ENCODE measurements at places on chromosomes 7 and 10.

DNA sequence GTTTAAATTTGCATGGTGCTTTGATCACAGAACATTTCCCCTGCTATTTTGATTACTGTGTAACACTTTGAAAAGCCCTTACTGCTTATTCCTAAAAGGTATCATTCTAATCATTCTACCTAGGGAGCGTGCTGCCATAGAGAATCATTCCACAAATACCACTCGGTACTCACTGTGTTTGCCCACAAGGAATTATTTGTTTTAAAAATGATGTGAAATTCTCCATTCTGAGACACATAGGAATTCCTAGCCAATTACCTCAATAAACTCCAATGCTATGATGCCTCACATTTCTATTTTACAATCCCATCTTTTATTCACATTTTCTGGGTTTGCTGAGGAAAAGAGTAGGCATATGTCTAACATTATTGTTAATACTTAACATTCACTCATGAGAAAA lies 16.2 kb upstream of the TES start:
- DNase-seq: no peak

GRCh38 chr7:77352665-77353406 lies 63.3 kb downstream of the GSAP start:
- DNase-seq: no peak

DNA sequence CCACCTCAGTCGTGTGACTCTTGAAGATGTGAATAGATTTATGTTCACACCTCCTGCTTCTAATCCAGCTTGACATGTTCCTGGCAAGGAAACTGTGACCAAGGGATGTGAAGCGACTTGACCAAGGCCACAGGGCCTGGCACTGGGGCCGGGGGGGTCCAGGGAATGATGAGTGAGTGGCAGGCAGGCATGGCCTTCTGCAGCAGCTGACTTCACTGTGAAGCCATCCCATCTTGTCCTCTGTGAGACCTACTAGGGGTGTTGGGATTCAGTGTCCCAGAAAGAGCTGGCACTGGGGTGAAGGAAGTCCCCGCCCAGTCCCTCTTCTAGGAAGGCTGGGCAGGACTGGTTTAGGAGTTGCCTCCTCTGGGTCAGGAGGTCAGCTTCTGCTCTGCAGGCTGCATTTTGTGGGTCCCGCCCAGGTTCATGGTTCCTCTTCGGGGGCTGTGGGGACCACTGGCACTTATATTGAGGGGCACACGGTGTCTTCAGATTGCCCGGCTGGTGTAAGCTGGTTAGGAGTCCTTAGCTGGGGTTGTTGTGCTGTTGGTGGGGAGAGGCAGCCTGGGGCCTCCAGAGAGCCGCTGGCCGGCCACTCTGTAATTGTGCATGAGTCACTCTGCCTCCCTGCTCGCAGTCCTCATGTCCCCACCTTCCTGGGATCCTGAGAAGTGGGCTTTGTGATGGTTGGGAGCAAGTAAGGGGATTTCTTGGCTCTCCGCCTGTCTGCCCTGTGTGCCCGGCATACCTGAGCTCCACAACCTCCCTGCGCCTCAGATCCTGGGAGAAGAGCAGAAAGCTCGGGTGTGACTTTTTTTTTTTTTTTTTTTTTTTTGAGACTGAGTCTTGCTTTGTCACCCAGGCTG lies 11.0 kb downstream of the ZMIZ1 start:
- no peak for DNase-seq

- no peak for DNase-seq
Observed at GRCh38 chr7:18995270-18995671, 122.2 kb downstream of the TWIST1 start.

DNA sequence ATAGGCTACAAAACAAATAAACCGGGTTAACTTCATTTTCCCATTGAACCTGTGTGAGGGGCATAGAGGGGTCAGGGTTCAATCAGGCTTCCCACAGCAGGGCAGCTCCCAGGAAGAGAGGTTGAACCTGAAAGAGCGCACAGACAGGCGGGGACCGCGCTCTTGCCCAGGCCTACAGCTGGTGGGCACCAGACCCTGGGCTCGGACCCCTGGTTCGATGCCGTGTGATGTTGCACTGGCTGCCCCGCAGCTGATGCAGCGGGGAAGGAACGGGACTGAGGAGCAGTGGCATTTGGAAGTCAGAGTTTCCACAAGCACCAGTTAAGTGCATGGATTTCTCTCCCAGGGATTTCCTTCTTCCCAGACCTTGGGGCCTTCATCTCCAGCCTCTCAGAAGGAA lies 72.6 kb upstream of the INSIG1 start:
- DNase-seq: no peak

- DNase-seq: no peak
Observed at GRCh38 chr10:132645247-132645530, 107.6 kb downstream of the INPP5A start.

GRCh38 chr7:20197125-20197748 lies 19.9 kb downstream of the MACC1 start:
- DNase-seq: no peak

GRCh38 chr10:38979535-38979934 lies 885.4 kb downstream of the ZNF37A start:
- no peak for DNase-seq

GRCh38 chr7:39507866-39508551 lies 58.2 kb upstream of the YAE1 start:
- DNase-seq: no peak

All from activated CD4-positive, alpha-beta T cell treated with anti-CD3 and anti-CD28 coated beads for 4 hours (primary cell).